Non-pigmented ciliary epithelial cell (primary cell): ENCODE measurements at places on chromosomes 1 and 21.

GRCh38 chr1:161139766-161140165, 7.3 kb upstream of the DEDD start:
- DNase-seq, result no peak

- no peak for DNase-seq
Observed at GRCh38 chr1:150320667-150320978, 710 bp upstream of the PRPF3 start.

DNA sequence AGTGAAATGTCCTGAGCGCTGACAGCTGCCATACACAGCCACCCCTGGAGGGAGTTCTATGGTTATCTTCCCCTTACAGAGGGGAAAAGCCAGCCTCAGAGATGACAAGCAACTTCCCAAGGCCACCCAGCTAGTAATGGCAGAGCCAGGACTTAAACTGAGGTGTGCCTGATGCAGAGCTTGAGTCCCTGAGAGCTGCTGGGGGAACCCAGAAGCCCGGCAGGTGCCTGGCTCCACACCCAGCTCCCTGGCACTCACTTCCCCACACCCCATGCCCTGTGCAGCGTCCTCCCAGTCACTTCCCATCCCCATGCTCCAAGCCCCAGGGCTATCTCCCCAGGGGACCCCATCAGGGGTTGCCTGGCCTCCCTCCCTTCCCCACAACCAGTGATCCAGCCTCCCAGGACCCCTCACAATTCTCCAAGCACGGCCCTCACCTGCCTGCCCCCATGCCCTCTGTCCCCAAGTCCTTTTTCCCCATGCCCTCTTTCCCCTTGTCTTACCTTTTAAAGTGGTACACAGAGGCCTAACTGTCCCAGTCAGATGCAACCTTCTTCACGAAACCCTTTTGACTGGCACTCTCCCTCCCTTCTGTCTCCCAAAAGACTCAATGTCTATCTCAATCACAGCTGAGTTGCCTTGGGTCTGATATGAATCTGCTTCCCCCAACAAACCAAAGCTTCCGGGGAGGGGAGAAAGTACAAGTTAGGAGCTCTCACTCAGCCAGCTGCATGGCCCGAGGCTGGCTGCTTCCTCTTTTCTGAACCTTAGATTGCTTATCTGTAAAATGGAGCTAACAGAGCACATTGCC, 39.8 kb upstream of the LRP8 start:
- DNase-seq, result no peak

GRCh38 chr21:42570841-42571387, 57.3 kb downstream of the SLC37A1 start:
- no peak for DNase-seq

DNA sequence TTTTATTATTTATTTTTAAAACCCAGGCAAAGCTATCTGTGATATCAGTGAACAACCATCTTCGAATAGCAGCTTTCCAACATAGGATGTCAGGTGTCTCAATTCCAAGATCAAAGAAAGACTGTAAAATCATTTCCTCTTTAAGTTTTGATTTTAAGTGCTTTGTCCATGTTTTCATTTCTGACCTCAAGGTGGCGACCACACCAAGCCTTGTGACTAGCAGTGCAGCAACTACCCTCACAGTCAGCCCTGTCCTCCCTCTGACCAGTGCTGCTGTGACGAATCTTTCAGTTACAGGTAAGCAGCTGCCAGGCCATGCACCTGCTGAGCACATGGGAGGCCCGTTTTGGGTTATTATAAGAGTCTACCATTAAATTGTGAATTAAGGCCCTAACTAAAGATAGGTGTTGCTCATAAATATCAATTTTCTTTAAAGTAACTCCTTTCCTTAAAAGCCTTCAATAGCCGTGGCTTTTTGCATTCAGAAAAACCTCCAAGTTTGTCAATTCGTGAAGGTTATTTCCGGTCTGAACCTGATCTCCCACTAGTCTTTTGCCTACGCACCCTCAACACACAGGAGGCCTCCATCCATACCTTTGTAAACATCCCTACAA, 117.0 kb downstream of the CD247 start:
- DNase-seq, result peak; percentile 15

DNA sequence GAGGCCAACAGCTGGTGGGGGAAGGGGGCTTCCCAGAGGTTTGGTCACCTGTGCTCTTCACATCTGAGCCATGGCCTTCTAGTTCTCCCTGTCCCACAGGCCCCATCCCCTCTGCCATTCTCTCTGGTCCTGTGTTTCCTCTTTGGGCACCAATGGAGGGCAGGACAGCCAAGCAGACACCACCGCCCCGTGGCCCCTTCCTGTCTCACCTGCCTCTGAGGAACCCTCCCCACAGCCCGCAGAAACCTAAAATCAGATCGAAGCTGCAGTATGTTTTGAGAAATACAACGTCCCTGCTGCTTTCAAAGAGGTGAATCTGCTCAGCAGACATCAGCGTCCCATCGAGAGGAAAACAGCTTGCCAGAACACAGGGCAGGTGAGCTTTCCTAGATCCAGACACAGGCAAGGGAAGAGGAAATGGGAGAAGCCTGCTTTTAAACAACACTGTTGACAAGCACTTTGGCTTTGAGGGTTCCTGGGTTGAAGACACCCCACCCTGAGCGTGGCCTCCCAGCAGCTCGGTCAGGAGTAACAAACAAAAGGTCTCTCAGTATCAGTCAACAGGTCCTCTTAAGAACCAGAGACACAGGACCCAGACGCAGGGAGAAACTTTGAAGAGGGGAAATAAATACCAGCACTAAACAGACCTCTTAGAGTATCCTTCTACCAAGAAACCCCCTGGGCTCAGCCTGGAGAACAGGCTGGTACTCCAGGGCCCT, 2.3 kb downstream of the PANK4 start:
- no peak for DNase-seq

DNA sequence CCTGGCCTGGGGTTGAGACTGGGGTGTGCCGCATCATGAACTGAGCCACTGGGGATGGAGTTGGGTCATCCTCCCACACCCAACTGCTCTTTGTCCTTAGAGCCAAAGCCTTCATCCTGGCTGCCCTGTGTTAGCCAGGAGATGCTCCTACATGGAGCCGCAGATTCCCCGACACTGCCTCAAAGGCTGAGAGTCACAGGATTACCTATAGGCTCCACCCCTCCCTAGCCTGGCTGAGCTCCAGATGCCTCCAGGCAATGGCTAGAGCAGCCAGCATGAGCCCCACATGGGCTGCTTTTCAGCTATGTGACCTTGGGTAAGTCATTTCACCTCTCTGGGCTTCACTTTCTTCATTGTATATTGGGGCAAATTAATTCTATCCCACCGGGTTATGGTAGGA, 119.9 kb upstream of the POU3F1 start:
- no peak for DNase-seq

DNA sequence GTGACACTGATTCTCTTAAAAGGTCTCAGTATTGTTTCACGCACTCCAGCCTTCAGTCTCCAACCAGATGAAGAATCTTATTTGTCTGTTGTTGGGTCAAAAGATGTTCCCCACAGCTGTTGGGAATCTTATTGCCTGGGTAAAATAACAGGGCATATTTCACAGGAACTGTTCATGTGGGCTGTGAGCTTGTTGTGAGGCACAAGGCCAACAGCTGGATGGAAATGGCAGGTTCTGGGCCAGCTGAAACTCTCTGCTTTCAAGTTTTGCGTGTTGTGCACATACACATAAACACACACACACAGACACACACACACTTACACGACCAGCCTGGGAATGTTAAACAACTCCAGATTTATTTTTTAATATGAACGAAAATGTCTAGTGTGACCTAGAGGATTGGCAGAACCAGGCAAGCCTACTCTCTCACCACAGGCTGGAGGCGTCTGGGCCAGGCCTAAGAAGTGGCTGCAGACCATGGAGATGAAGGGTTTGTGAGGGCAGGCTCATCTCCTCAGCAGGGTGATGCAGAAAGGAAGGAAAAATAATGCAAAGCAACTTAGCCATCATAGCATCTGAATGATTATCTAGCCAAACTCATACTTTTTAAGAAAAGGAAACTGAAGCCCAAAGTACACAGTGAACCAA, 357.0 kb downstream of the TTLL7 start:
- DNase-seq, result no peak

- DNase-seq, result no peak
Observed at GRCh38 chr1:24929398-24930259, 447 bp downstream of the RUNX3 start.

- no peak for DNase-seq
Observed at GRCh38 chr1:11528611-11529261, 49.8 kb downstream of the DISP3 start.

GRCh38 chr1:112457241-112457640, 51.5 kb upstream of the WNT2B start:
- no peak for DNase-seq

DNA sequence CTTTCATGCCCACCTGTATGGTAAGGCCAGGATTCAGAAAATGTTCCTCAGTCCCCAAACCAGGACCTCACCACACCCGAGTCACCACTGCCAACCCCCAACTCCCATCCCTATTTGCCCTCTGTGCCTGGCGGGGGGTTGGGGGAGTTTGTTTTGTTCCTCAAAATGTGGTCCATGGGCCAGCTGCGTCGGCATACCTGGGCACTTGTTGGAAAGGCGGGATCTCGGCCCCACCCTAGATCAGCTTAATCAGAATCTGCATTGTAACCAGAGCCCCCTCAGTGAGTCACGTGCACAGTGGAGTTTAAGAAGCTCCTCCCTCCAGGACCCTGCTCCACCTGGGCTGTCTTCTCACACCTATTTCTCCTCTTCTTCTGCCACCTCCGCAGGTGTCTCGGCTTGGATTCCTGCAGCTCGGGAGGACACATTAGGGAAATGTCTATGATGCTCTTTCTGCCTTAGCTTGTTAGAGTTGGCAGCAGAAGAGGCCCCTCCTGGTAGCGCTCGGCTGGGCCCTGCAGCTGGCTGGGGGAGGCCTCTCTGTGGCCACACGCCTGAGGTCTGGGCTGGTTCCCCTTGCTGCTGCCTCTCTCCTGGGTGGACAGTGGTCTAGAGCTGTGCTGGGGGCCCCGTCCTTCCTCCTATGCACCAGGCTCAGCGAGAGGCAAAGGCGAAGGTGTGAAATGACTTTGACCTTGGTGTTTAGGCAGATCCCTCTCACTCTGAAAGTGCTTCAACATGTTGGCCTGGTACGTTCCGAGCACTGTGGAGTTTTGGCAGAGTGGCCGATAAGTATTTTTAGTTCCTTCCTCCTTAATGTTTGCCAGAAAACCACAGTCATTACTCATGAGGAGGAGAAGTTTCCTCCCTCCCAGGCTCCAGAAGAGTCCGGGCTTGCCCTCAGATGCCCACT, 41.8 kb upstream of the CAMTA1 start:
- no peak for DNase-seq

- no peak for DNase-seq
Observed at GRCh38 chr1:64343823-64344190, 126.1 kb upstream of the CACHD1 start.

DNA sequence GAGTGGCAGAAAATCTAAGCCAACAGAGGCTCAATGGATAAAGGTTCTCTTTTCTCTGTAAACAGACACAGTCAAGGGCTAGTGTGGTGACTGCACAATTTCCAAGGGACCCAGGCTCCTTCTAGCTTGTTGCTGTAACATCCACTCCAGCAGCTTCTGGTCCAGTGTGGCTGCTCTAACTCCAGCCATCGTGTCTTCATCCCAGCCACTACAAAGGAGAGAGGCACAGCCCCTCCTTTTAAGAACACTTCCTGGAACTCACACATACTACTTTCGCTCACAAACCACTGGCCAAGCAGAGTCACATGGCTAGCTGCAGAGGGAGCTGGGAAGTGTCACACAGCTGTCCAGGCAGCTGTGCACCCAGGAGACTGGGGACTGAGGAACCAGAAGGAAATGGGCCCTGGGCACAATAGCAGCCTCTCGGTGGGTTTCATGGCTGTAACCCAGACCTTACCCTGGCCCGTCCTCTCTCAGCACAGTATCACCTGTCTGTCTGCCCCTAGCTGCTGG, 188.6 kb upstream of the VAMP3 start:
- DNase-seq, result no peak

GRCh38 chr1:17422461-17422860, 17.0 kb downstream of the RCC2 start:
- DNase-seq, result no peak

DNA sequence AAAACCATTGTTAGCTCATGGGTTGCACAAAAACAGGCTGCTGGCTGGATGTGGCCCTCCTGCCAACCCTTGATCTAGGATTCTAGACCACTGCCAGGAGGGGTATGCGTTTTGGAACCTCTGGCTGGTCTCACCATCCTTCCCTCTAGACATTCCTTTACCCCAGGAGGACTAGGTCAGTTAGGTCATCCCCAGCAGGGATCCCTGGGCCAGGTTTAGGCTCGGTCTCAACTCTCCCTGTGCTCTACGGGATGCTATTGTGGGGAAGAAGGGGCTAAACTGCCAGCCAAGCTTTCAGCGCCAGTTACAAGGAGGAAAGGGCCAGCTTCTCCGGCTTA, 22.7 kb downstream of the SLC2A1 start:
- no peak for DNase-seq

DNA sequence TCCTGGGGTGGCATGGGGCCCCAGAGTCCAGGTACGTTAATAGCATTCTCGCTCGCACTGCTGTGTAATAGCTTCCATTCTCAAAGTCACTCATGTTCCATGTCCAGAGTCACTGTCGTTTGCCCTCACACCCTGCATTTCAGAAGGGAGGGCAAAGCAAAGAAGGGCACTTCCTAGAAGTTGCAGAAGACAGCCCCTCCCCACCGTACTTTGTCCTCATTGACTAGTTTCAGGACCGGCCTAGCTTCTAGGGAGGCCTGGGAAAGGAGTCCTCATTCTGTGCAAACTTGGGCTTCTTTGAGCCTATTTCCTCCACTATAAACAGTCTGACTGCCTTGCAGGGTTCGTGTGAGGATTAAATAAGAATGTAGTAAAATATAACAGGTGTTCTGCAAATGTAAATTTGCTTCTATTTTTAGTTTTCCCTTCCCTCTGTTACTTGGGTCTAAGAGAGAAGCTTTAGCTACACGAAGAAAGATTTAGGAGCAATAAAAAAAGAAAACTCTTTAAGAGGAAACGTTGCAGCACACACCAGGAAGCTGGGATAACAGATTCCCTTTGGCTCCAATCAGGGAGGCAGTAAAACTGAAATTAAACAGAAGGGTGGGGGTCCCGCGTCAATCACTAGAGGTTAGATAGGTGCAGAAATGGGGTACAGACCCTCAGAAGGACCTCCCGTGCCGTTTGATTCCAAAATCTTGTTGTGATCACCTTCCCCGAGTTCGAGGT, 40.1 kb downstream of the ACTL8 start:
- no peak for DNase-seq

GRCh38 chr21:17988102-17988437, 168.9 kb upstream of the C21orf91 start:
- DNase-seq, result no peak
